ENCODE measurements at places on chromosomes 7 and 10.

- no peak for DNase-seq
Measured at GRCh38 chr7:127581716-127582115, 3.7 kb downstream of the GCC1 start.

GRCh38 chr10:97138846-97139245 lies 46.9 kb downstream of the SLIT1 start:
- DNase-seq, result no peak

DNA sequence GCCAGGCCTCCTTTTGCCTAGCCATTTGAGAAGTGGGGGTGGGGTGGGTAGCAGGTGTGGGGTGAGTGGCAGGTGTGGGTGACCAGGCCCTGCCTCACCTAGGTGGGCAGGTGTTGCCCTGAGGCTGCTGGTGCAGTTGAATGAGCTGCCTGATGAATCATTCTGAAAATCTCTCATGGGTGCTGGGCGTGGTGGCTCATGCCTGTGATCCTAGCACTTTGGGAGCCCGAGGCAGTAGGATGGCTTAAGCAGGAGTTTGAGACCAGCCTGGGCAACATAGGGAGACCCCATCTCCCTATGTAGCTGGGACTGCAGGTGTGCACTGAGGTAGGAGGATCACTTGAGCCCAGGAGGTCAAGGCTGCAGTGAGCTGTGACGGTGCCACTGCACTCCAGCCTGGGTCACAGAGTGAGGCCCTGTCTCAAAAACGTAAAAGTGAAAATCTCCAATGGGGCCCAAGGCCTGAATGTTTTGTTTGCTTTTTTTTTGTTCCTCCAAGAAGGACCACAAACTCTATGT lies 17.7 kb downstream of the TSPAN14 start:
- no peak for DNase-seq

DNA sequence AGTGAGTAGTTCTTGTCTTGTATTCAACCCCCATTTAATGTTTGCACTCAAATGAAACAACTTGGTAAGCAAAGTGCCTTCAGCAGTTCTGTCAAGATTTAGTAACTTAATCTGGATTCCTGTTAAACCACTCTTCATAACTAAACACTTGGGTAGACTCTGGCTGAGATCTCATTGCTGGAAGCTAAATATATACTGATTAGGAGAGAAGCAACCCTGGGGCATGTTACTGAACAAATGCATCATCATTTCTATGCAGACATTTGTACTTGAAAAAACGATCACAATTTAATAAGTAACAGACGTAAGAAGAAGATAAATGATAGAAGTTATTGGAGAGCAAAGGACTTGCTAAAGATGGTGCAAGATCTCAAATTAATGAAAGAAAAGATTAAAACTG lies 308.4 kb upstream of the POM121L12 start:
- no peak for DNase-seq

DNA sequence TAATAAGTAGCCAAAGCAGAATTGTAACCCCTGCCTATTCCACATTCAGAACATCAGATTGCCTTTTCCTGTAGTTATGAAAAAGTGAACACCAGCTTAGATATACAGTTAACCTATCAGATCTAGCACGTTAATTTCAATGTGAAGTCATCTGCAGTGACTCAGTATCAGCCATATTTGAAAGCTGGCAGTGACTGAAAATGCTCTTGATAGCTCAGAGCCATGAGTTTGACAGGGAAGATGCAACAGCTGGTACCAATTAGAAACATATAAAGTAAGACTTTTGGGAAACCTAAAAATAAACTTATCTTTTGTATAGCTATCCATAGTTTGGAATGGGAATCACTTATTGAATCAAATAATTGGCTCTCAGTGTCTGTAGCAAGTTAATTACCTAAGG lies 284.1 kb upstream of the NPSR1 start:
- no peak for DNase-seq

All from neural crest cell (in vitro differentiated cells).